ENCODE measurements at places on chromosomes 1 and 21.

DNA sequence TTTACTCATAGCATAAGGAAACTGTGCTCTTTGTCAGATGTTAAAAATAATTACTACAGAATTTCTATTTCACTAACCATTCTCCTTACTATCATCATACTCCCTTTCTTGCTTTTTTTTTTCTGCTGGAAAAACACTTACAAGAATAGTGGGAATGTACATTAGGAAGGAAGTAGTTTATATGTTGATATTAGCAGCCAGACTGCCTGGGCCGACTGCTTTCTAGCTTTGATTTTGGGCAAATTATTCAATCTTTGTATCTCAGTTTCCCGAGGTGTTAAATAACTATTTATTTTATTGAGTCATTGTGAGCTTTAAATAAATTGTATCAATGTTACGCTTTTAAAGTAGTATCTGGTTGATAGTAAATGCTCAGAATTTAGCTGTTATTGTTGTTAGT is 122.4 kb downstream of the USP25 start:
- no peak for DNase-seq

DNA sequence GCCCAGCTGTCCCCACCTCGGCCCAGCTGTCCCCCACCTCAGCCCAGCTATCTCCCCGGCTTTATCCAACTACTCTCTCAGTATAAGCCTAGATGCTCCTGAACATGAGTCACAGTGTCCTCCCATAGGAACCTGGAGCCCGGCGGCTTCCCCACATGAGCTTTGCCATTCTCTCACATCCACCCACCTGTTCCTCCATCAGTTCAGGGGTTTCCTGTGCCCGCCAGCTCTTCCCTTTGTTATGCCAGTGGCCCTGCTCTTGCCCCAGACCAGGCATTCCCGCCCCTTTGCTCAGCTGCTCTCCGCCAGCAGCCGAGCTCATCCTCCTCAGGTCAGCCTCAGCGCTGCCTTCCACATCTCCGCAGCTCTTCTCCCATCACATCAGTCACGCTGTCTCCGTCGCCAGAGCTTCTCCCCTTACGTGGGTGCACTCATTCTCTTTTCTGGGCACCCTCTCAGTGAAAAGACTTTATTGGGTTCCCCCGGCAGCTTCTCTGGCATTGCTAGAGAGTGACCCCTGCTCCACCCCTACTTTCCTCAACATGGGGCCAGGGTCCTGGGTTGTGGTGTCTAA is 89.5 kb upstream of the CSF3R start:
- DNase-seq: no peak

DNA sequence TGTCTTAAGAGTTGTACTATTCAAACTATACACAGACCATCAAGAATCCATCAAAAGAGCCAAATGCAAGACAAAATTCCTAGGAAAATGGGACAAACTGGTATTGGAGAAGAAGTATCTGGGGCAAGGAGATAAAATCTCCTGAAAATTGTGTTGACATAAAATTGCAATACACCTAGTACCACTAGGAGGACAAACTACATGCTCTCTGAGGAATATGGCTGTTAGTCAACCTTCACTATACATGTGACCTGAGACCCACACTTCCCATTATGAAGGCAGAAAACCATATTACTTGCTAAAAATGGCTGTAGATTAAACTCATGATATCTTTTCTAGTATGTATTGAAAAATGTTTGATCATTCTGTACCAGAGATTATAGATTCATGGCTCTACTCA is 30.0 kb downstream of the IRF2BP2 start:
- DNase-seq: no peak

DNA sequence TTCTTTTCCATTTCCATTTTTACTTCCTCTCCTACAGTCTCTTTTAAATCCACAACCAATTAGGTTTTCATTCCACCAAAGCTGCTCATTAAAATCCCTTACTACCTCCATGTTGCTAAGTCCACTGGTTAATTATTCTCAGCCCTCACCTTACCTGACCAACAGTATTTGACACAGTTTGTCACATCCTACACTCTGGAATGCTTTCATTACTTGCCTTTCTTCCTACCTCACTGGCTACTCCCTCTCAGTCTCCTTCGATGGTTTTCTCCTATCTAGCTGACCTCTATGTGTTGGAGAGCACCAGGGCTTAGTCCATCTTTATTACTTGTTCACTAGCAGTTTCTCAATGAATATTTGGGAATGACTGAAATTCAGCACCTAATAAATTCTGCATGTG is 78.6 kb downstream of the NME7 start:
- DNase-seq: no peak

GRCh38 chr1:110176299-110176956 is 26.1 kb downstream of the SLC6A17 start:
- no peak for DNase-seq

GRCh38 chr1:114215436-114215835 is 61.8 kb upstream of the SYT6 start:
- no peak for DNase-seq

- no peak for DNase-seq
Measured at GRCh38 chr1:198031086-198031485, 113.9 kb downstream of the LHX9 start.

DNA sequence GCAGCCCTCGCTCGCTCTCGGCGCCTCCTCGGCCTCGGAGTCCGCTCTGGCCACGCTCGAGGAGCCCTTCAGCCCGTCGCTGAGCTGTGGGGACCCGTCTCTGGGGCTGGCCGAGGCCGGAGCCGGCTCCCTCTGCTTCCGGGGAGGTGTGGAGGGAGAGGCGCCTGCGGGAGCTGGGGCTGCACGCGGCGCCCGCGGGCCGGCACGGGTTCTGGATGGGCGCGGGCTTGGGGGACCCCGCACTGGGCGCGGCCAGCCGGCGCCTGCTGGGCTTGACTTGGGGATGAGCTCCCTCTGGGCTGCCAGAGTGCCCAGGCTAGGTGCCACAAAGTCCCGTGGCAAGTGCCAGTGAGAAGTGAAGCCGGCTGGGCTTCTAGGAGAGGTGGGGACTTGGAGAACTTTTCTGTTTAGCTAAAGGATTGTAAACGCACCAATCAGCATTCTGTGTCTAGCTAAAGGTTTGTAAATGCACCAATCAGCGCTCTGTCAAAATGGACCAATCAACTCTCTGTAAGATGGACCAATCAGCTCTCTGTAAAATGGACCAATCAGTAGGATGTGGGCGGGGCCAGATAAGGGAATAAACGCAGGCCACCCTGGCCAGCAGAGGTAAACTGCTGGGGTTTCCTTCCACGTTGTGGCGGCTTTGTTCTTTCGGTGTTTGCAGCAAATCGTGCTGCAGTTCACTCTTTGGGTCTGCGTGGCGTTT is 20.2 kb downstream of the EXOC8 start:
- no peak for DNase-seq

DNA sequence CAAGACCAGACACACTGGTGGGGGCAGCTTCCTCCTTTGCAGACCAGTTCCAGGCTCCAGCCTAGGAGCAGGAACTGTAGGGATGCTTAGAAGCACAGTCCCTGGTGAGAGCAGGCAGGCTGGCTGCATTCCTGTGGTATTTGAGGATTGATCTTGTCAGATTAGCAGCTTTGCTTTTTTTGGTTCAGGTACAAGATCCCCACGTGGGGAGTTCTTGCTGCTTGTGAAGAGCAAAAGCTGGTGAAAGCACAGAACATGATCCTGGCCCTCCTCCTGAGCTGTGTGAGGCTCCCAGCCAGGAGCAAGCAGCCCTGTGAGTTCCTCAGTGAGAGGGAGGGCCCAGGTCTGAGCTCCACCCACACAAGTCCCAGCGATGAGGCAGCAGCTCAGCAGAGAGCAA is 75.3 kb upstream of the ARTN start:
- DNase-seq: peak; percentile 96

- no peak for DNase-seq
Measured at GRCh38 chr1:230127105-230128054, 60.3 kb downstream of the GALNT2 start.

DNA sequence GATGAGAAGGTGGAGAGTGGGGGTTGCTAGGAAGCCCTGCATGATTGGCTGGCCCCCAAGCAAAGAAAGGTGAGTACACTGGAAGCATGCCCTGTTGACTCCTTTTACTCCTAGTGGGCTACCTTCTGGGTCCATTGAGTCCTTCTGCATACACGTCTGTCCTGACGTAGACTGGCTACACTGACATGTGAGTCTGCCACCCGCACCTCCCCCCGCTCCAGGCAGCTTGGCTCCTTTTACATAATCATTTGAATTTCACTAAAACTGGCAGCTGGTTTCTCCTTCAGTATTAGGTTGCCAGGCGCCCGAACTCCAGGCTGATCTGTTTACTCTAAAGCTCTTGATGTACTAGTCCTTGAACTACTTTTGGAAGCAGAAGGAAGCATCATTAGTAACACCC is 8.7 kb downstream of the MRPS21 start:
- DNase-seq: no peak

DNA sequence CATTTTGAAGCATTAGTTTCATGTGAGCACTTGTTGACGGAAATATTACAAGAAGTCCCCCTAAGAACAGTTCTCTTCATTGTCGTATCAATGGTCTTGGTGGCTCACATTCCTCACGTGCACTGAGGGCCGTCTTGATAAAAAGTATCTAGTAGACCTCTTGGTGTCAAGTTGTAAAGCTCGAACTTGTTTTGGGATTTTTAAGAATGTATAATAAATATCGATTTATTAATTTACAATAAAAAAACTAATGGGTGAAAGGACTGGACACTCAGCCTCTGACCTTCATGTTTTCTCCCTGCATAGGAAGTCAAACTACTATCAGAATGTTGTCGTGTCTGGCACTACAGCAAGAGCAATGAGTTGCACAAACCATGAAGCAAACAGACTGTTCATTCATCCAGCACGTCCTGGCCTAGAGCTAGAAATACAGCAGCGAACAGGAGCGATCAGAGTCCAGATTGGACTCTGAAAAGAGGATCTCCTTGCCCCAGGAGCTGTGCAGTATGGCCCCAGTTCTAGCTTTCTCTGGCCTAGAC is 319.2 kb downstream of the SMYD3 start:
- no peak for DNase-seq

- no peak for DNase-seq
Measured at GRCh38 chr1:204434116-204434755, 22.6 kb upstream of the PPP1R15B start.

DNA sequence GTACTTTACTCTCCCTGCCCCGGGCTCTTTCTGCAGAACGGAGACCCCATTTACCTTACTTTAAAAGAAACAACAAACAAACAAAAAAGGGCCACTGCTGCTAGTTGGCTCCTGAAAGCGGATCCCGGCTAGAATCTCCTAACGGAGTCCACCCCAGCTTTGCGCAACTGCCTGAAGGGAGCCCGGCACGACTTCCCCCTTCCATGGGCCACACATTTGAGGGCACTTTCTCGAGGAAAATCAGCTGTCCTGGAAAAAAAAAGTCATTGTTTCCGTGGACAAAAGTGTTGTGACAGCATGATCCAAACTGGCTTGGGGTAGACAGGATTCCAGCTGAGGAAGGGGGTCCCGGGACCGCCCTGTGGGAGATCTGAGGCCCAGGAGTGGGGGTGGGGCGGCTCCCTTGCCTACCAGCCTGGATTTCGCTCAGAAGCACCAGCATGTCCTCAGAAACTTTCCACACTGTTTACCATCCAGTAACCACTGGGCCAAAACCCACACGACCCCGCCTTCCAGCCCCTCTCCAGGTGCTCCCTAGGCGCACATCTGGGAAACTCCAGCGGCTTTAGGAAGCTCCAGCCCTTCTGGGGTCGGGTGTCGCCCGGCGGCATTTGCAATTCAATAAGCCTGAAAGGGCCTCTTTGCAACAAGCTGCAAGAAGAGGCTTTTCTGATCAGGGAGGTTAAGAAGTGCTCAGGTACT is 4.8 kb downstream of the RIPK4 start:
- DNase-seq: no peak

- peak; percentile 43 for DNase-seq
Measured at GRCh38 chr1:10897981-10898728, 101.7 kb upstream of the CASZ1 start.

DNA sequence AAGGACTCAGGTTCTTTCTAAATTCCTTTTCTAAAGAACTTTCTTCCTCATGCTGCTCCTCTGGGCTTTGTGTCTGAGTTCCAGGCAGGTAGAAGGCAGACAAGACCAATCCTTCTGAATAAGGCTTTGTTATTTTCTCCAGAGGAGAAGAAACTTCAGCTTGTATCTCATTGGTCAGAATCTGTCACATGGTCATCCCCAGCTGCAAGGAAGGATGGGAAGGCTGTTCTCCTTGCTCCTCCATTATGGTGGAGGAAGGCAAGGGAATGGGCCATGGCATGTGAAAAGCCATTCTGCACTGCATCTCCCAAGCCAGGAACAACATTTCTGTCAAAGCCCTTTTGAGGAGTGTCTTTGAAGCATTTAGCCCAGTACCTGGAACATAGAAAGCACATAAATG is 50.6 kb upstream of the NTPCR start:
- no peak for DNase-seq

GRCh38 chr1:206538086-206538770 is 30.9 kb downstream of the RASSF5 start:
- no peak for DNase-seq

DNA sequence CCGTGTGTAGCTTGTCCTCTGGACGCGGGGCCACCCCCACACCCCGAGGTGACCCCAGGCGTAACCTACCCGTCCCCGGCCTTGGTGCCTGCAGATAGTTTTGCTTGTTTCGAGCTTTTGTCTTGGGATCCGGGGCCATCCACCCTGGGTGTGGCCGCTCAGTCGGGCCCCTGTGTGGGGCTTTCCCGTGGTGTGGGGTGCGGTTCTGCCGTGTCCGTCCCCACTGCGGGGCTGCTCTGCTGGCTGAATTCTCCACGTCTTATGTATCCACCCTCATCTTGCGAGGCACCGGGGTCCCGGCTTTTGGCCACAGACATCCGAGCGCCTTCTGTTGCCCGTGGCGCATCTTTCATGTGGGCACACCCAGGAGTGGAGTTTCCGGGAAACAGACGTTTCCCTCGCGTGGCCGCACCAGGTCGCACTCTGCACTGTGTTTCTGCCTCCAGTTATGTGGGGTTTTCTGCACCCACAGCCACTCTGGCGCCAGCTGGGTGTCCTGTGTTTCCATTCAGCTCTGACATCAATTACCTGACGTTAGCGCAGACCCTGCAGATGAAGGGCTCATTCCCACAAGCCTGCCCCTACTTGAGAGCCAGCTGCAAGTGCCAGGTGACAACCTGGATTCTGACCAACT is 64.9 kb downstream of the PRKCZ start:
- DNase-seq: no peak

DNA sequence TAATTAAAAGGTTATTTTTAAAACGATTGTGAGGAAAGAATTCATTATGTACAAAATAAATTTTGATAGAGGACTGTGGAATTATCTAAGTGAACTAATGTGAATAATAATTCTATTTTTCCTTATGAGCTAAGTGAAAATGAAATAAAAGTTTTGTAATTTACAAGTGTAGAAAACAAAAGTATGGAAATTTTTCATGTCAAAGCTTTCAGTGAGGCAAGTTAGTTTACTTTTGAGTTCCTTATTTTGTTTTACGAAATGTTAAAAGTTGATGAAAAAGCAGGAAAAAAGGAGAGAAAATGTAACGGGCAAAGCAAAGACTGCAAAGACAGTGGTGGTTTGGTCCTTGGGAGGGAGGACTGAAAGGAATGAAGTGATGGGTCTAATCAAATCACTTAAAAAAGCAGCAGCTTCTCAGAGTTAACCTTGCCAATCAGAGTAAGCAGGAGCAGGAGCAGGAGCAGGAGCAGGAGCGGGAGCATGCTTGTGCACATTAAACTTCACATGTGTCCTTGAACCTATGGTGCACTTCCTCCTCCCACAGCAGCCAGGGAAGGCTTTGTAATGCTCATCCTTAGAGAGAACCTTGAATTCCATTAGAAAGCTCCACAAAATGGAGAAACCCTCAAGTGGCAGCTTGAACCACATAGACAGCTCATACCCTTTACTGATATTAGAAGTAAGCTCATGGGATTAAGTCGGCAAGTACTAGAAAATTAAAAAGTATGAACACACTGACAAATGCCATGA is 133.4 kb downstream of the LHX4 start:
- DNase-seq: no peak

All from EL (cell line).